ENCODE measurements at places on chromosomes 6 and 20.

DNA sequence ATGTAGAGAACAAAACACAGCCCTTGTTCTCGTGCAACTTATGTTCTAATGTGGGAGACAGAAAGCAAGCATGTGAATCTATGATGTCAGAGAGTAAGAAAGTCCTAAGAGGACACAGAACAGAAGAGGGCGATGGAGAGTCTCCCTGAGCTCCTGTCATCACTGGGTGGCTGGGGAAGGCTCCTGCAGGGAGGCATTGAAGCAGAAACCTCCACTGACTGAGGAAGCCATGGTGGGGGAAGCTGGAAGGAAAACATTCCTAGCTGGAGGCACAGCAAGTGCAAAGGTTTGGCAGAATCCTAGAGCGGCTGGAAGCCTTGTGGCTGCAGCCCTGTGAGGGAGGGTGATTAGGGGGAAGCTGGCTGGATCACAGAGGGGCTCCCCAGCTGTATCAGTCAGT lies 248.0 kb downstream of the CDH26 start:
- no peak for DNase-seq

- no peak for DNase-seq
Measured at GRCh38 chr6:75211920-75212590, 6.2 kb upstream of the COL12A1 start.

- DNase-seq, result no peak
Measured at GRCh38 chr6:163837691-163838431, 423.3 kb downstream of the QKI start.

GRCh38 chr6:25175196-25175595 lies 104.0 kb upstream of the CARMIL1 start:
- DNase-seq, result no peak

GRCh38 chr6:159042003-159042825 lies 2.6 kb downstream of the TAGAP start:
- DNase-seq, result no peak

GRCh38 chr6:136549300-136550044 lies 750 bp downstream of the MAP7 start:
- no peak for DNase-seq

- no peak for DNase-seq
Measured at GRCh38 chr20:7879883-7880282, 60.4 kb downstream of the HAO1 start.

DNA sequence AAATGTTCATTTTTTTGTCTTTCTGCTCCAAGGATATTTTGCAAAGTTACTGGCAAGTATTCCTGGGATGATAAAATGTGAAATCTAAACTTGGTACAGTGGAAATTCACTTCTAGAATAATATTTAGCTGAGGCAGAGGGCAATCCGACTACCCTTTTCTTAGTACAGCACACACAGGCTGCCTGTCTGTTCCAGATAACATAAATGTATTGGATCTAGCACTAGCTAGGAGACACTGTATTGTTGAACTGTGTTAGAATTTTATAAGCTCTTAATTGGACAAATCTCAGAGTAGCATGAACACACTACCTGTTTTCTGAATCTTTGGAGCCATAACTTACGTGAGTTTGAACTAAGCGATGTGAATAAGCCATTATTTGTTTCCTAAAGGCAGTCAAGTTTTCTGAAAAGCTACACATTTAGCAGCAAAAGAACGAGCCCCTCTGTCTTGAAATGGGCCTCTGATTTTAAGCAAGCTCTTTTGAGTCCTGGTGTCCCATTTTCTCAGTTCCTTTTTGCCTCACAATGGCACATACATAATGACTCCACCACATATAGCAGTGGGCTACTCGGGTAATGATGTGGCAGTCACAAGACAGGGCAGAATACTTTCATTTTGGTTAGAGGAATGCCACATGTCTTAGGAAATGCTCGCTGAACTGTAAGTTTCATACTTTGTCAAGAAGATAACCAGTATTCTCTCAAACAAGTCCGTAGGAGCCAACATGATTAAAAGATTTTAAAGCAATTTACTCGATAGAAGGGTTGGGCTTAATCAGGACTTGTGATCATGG lies 116.5 kb upstream of the ESR1 start:
- no peak for DNase-seq

DNA sequence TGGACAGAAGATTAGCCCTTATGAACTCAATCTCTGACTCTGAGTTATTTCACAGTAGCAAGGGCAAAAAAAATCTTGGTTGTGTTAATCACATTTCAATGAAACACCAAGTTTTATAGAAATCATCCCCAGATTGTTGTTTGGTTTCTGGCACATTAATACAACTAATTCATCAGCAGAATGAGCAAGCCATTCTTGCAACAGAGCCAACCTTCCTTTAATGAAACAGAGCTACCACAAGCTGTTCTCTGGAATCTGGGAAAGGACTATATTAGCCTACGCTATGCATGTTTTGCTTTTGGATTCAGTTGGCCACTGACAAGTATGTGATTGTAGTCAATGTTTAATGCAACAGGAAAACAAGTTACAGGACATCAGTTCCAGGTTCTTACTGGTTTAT lies 13.8 kb upstream of the POPDC3 start:
- no peak for DNase-seq

GRCh38 chr20:40160097-40160550 lies 528.9 kb downstream of the MAFB start:
- no peak for DNase-seq

- no peak for DNase-seq
Measured at GRCh38 chr6:11279284-11279689, 46.8 kb upstream of the NEDD9 start.

DNA sequence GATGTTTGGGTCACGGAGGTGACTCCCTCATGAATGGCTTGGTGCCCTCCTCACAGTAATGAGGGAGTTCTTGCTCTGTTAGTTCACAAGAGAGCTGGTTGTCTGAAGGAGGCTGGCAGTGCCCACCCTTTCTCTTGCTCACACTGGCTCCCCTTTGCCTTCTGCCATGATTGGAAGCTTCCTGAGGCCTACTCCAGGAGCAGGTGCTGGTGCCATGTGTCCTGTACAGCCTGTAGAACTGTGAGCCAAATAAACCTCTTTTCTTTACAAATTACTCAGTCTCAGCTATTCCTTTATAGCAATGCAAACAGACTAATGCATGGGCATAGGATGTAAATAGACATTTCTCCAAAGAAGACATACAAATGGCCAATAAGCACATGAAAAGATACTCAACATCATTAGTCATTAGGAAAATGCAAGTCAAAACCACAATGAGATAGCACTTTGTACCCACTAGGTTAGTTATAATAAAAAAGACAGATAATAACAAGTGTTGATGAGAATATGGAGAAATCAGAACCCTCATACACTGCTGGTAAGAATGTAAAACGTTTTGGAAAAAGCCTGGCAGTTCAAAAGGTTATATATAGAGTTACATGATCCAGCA lies 17.7 kb downstream of the C20orf203 start:
- no peak for DNase-seq

DNA sequence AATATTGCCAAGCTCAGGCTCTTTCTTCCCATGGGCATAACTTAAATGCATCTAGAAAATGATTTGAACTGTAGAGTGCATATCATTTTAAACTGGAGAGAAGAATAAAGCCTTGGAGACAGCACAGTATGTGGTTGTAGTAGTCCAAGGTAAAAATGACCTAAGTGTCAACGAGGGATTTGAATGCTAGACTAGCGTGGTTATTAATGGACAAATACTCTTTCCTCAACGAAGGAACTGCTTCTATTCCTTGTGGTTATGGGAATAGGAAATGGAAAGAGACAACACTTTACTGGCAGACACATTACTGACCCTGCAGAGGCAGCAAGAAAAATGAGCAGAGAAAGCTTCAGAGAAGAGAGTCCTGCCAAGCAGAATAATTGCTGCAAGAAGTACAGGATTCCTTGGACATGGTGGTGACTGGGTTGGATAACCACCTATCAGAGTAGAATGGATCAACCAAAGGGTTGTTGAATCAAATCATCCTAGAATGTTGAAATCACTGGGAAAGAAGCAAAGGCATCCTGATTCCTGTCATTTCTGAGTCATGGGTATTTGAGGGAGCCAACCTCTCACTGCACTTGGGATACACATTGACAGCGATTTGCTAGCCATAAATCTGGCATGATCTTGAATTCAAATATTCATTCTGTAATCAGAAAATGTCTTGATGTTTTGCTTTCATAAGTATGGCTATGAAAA lies 258.1 kb upstream of the EPHA7 start:
- no peak for DNase-seq

DNA sequence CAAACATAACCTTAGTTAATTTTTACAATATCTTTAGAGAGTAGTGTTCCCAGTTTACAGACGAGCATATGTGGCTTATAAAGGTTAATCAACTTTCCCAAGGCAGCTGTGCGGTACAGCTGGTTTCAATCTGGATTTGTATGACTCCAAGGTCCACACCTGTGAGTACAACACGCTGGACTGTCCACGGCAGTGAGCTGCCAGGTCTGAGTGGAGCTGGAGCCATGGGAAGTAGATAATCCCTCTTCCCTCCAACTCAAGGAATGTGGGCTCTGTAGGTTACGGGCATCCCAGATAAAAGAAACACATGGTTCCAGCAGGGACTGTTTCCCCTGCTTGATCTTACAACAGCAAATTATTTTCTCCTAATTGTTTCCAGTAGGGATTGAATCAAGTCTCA lies 102.2 kb downstream of the SOD2 start:
- DNase-seq, result no peak

DNA sequence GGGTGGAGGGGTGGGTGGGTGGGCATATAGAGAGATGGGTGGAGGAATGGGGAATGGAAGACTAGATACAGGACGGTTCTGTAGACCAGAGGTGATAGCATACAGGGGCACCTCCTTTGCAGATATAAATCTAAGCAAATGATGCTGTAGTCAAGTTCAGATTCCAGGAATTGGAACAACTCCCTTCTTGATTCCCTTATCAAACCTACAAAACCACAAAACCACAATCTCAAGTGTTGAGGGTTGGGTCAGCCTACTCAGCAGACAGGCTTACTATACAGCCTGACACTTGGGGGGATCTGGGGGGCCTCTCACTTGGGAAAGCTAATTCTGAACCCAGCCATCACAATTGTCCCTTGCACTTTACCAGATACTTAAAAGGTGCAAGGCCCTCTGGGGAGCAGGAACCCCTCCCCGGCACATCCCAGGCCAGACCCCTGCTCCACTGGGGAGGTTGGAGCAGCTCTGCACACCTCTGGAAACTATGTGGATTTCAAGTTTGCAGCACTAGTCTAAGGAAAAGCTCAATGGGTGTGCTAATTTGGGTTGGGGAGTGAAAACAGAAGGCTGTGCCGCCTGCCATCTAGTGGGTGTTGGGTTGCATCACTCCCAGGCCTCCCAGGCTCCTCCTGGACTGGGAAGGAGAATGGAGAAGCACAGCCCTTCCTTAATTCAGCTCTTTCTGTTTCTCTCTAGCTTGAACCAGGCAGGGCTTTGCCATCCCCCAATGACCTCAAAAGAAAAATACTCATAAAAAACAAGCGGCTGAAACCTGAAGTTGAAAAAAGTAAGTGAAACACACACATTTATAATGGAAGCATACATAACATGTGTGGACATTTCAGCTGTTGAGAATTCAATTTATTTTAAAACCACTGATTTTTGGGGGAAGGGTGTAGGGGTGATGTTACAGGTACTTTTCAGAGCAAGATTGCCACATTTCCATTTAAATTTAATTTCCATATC lies 121.2 kb upstream of the LAMP5 start:
- no peak for DNase-seq

DNA sequence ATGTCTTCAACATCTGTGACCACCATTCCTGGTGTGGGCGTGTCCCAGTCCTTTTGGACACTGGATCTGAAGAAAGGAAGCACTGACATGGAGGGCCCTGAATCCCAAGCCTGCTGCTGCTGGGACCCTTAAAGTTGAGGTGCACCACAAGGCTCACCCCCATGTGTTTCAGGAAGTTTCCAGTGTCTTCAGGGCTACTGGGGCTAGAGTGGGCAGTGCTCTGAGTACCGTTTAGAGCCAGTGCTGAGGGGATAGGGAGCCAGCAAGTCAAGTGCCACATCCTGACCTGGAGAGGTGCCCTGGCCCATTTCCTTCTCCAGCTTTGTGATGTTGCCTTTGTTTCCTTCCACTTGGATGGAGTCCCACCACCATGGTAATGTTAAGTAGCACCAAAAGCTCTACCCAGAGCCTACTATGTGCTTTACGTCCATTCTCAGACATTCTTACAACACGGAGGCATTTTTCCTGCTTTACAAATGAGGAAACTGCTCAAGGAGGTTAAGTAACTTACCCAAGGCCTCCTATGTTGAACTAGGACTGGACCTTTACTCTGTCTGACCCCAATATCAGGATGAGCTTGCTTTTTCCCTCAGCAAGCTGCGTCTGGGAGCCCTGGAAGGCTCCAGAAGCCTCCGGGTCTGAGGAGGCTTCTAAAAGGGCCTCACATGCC lies 552 bp upstream of the DEF6 start:
- no peak for DNase-seq

- no peak for DNase-seq
Measured at GRCh38 chr6:130935978-130936377, 108.8 kb downstream of the SMLR1 start.

Measured in left forelimb (tissue), 1 donor.